Skin of body (tissue), 3 donors: ENCODE measurements at places on chromosomes 5 and 9.

- no peak for DNase-seq
These were observed 93.2 kb downstream of the NLN start for GRCh38 chr5:65815161-65815560.

GRCh38 chr9:135100241-135100681 is 12.8 kb downstream of the OLFM1 start:
- DNase-seq, result no peak

- no peak for DNase-seq
These were observed 30.7 kb downstream of the QRFP start for GRCh38 chr9:130865921-130866320.

DNA sequence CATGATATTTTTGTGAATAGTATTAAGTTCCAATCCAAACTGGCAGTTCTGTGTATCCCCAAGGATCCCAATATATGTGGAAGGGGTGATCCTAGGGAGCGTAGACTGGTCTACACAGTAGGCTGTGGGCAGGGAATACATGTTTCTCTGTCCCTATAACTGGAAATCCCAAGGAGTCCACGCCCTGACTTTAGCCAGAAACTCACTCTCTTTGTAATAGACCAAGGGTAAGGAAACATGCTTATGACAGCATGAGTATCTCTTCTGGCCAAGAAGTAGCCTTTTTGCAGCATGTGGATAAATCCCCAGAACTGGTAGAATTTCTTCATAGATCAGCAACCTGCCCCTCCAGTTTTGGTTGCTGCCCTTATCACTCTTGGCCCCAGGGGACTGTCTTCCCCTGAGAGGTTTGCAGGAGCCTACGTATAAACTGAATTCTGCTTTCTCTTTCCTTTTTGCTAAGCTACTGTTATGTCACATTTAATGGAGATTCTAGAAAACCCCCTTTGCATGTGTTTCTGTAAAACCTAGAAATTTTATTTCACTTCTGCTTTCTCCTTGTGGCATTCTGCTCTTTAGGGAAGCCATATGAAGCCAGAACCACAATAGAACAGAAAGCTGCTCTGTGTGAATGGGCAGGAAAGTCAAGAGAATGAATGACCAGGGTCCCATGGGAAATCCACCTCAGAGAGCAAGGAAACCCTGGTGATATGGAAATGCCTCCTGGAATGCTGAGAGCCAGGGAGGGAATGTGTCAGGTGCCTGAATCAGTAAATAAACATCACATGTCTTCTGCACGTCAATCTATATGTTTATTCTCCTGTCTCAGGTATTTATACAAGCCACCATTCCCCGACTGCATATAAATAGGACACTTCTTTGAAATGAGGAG is 3.5 kb downstream of the IFNA2 start:
- DNase-seq, result no peak

DNA sequence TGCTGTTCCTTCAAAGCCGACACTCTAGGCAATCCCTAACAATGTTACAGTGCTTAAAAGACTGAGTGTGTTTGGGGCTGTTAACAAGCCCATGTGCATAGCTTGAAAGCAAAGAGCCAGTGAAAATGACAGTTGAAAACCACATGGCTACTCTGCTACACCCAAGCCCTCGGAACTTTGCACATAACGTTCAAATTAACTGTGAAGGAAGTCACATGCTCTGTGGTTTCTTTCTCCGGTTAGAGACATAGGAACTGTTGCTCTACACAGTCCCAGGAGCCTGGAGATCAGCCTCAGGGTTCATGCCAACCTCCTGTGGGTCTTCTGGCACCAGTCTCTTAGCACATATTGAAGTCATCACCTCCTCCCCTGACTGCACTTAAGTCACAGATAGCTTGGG is 51.1 kb downstream of the C9orf152 start:
- DNase-seq, result peak; percentile 94

DNA sequence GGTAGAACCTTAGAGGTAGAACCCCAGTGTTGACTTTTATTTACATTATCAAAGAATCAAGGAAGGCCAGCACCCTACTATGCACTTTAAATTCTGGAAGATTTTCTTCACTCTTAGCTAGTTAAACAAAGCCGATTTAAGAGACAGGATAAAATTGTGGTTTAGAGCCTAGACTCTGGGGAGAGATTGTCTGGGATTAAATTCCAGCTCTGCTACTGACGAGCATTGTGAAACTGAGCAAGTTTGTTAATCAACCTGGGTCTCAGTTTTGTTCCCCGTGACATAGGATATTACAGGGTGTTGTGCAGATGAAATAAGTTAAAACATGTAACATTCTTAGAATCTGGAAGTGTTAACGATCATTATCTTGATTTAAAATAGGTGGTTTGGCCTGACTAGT is 83.5 kb downstream of the FEM1C start:
- DNase-seq, result no peak

DNA sequence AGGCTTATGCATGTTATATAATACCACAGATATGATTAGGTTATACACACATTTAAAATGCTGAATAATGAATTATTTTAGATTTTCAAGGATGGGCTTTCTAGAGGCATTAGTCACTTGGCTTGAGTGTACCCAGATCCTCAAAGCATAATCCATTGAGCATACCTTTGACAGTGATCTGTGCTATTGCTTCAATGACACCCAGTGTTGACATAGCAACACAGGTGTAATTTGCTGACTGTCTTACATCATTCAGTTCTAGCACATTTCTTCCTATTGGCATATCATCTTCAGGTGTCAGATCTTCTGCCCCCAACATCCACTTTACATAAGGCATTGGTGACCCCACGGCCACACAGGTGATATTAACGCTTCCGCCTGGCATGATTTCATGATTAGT is 721.5 kb upstream of the DMAC1 start:
- DNase-seq, result no peak

- no peak for DNase-seq
These were observed 24.8 kb downstream of the RANBP3L start for GRCh38 chr5:36276864-36277263.

GRCh38 chr5:91123901-91124300 is 259.2 kb downstream of the ARRDC3 start:
- DNase-seq, result no peak

GRCh38 chr5:131640043-131640856 is 5.2 kb upstream of the RAPGEF6 start:
- DNase-seq, result no peak

GRCh38 chr5:1662559-1663085 is 137.0 kb downstream of the MRPL36 start:
- no peak for DNase-seq

DNA sequence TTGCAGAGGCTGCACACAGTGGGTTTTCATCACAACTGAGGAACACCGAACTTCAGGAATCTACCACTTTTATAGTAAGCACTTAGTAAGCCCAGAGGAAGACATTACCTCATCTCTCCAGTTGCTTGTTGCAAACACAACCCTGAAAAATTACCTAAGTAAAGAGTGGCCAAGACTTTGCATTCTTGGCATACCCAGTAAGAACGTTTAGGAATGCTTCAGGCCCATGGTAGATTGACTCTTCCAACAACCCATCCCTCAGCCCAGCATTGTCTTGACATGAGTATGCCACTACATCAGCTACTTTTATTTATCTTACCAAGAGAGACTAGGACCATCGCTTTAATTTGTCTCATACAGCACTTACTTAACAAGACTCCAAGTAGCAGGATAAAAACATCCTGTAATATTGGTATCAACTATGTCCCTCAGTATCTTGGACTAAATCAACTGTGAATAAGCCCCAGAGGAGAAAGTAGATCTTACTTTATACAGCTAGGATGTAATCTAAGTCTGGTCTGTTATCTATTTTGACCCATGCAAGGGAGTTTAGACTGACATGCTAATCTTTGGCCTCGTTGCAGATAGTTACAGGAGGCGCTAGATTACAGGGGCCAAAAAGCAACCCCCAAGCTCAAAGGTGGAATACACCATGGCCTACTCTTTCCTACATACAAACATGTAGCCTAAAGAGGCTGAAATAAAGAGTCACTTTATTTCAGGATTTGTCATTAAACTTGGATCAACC is 114.9 kb downstream of the INVS start:
- no peak for DNase-seq

DNA sequence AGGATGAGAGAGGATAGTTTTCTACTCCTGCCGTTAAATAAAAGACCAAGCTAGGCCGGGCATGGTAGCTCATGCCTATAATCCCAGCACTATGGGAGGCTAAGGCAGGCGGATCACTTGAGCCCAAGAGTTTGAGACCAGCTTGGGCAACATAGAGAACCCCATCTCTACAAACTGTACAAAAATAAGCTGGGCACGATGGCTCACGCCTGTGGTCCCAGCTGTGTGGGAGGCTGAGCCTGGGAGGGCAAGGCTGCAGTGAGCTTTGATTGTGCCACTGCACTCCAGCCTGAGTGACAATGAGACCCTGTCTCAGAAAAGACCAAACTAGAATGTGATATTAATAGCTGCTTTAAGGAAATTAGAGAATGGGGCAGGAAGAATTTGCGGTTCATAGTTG is 158.4 kb downstream of the NIPBL start:
- no peak for DNase-seq

DNA sequence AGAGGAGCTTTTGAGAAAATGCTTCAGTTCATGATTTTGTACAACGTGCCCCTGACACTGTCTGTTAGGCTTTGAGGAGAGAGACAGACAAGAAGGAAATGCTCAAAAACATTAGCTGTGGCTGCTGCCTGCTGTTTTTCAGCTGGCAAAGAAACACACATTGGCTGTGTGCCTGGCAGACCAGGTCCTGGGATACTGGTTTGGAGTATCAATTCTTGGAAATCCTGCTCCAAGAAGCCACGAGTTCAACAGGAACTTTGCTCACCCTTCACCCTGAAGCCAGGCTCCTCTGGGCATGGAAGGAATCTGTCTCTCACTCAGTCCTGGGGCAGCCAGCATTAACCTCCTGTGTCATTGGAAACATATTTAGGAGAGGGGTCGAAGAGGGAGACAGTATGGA is 245.5 kb downstream of the AUH start:
- DNase-seq, result no peak

DNA sequence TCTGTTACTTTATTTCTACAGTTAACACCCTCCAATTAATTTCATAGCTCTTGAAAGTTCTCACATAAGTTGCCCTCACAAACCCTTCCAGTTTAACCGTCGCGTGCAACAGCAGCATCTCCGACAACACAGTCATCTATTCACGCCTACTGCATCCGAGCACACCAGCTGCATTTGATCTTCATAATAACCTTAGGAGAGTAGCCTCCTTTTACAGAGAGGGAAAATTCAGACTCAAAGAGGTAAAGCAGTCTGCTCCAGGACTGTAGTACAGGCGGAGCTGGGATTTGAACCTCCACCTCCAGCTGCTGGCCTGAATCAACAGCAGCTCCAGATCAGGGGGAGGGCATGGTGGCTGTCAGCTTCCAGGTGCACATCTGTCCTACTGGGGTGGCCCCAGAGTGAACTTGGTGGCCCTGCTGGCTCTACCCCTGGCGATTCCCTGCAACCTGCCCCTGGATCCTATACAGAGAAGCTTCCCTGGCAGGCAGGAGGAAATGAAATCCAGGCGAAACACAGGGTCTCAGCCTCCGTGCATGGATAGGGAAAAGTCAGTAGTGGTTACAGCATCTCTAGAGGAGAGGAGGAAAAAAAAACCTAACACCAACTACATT is 71.6 kb upstream of the UNC5A start:
- no peak for DNase-seq

GRCh38 chr5:167699432-167699831 is 592.0 kb upstream of the WWC1 start:
- no peak for DNase-seq

DNA sequence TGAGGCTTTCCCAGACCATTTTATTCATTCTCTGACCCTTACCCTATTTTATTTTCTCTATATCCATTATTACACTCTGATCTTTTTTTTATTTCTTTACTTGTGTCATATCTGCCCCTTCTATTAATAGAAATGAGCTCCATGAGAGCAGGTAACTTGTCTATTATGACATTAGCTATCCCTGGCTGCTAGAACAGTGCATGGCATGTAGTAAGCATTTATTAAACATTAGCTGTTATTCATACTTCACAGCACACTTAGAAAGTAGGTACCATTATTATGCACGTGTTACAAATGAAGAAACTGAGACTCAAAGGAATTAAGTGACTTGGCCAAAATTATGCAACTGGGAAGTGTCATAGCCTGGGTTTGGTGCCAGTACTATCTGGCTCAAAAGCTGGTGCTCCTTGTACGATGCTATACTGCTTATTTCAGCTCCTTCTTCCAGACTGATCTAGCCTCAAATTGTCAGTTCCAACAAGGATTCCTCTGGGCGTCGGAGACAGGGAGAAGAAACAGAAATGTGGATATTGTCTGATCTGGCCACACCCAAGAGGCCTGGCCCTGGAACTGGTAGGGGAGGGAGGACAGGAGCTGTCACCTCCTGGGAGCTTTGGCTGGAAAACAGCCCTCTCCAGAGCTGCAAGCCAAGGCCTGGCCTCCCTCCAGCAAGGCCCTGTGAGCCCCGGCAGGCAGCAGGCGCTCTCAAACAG is 10.8 kb upstream of the NIPAL4 start:
- DNase-seq, result no peak

DNA sequence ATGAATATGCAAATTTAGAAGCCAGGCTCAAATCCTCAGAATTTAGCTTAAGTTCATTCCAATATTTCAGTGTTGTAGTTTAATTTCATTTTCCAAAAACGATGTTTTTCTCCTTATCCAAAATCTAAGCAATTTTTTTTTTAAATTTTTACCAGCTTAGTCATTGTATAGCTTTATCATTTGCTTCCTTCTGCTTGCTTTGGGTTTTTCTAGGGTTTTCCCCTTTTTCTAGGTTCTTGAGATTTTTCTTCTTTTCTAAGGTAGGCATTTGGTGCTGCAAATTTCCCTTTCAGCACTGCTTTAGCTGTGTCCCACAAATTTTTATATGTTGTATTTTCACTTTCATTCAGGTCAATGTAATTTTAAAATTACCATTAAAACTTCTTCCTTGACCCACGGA is 34.4 kb upstream of the CCDC112 start:
- DNase-seq, result no peak

DNA sequence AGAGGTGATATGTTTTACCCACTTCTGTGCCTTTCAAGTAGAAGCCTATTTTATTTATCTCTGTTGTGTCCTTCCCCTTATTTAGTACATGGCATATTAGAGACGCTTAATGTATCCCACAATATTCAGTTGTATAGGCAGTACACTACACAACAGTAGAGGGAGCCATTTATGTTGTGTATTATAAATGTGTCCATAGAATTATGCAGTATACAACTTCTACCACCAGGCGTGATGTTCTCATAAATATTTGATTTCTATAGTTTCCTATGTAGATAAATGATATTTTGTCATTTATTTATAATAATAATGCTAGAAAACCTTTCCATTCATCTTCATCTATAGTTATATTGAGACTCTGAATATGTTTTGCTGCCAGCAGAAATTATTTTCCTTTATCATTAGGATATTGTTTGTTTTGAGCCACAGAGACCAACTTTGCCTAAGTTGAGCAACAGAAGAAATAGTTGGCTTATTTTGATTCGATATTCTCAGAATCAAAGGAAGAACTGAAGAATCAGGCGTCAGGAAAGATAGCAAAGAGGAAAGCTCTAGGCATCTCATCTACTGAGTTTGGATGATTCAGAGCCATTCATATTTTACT is 81.7 kb downstream of the ADAMTS19 start:
- no peak for DNase-seq

DNA sequence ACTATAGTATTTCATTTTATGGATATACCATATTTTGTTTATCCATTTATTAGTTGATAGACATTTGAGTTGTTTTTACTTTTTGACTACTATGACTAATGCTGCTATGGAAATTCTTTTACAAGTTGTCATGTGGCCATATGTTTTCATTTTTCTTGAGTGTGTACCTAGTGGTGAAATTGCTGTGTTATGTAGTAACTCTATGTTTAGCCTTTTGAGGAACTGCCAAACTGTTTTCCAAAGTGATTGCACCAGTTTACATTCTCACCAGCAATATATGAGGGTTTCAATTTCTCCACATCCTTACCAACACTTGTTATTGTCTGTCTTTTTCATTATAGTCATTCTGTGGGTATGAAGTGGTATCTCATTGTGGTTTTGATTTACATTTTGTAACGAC is 75.4 kb downstream of the GRIA1 start:
- no peak for DNase-seq
